ENCODE measurements at places on chromosomes 11 and 22.
A peak's percentile ranks its signal among the peaks of the same experiment; 100 is the strongest.

- no peaks in the 10 kb centered on the region for H3K27me3 ChIP-seq
- no peak overlapping the region for H3K4me3 ChIP-seq
- no peaks in the 10 kb centered on the region for H3K4me1 ChIP-seq
- H3K36me3 ChIP-seq: no peaks in the 10 kb centered on the region
Observed at GRCh38 chr22:36585841-36586240, 56.9 kb upstream of the EIF3D start.

GRCh38 chr11:66887526-66887925, 30.7 kb downstream of the LRFN4 start:
- no peaks in the 10 kb centered on the region for H3K27me3 ChIP-seq
- no peak overlapping the region for H3K27ac ChIP-seq
- no peaks in the 10 kb centered on the region for H3K36me3 ChIP-seq
- H3K4me3 ChIP-seq: no peak overlapping the region

GRCh38 chr11:11391796-11392463, 38.9 kb upstream of the CSNK2A3 start:
- no peak overlapping the region for H3K27ac ChIP-seq
- H3K4me1 ChIP-seq: peaks cover 7% of the 10 kb centered on the region
- no peak for DNase-seq
- H3K36me3 ChIP-seq: no peaks in the 10 kb centered on the region

GRCh38 chr11:33525789-33526188, 174.8 kb downstream of the C11orf91 start:
- H3K36me3 ChIP-seq: no peaks in the 10 kb centered on the region
- no peaks in the 10 kb centered on the region for H3K27me3 ChIP-seq
- no peak overlapping the region for H3K27ac ChIP-seq
- no peaks in the 10 kb centered on the region for H3K4me1 ChIP-seq
- no peak overlapping the region for H3K4me3 ChIP-seq

DNA sequence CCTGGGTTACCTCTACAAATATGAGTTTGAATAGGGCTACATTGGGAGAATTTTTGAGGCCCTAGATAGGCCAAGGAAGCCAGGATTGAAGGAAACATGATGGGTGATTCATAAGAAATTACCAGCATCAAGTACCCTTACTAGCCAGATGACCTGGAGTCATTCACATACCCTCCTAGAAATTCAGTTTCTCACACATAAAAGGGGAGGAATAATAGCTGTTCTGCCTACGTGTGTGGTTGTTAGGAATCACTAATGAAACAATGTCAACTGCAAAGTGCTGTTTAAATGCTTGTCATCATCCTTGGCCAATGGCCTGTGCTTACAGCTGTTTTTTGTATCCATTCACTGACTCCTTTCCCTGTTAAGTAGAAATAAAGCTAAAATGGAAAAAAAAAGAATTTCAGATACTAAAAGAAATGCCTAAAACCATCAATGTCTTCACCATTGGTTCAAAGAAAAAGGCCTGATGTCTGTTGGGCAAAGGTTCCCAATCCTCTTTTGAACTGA, 114.4 kb downstream of the NCAM1 start:
- H3K36me3 ChIP-seq: no peaks in the 10 kb centered on the region
- no peaks in the 10 kb centered on the region for H3K4me1 ChIP-seq
- no peak for DNase-seq

DNA sequence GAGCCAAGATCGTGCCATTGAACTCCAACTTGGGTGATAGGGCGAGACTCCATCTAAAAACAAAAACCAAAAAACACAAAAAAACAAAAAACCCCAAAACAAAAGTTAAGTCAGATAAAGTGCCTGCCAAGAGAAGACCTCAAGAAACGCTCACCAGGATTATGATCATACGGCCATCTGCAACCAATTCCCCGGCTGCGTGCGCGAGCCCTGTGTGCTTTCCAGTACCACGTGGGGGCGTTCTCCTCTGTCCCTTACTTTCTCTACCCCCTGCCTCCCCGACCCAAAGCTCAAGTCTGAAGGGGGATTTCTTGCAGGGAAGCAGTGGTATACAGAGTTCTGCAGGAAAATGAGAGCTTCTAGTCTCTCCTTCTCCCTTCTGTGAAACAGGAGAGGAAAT, 10.5 kb upstream of the RPS19BP1 start:
- no peak overlapping the region for H3K27ac ChIP-seq
- peaks cover 4% of the 10 kb centered on the region for H3K27me3 ChIP-seq
- DNase-seq: no peak

GRCh38 chr22:32208681-32209080, 3.8 kb upstream of the RFPL2 start:
- no peak for DNase-seq
- no peaks in the 10 kb centered on the region for H3K36me3 ChIP-seq
- no peak overlapping the region for H3K27ac ChIP-seq
- no peaks in the 10 kb centered on the region for H3K27me3 ChIP-seq
- H3K4me1 ChIP-seq: no peaks in the 10 kb centered on the region

DNA sequence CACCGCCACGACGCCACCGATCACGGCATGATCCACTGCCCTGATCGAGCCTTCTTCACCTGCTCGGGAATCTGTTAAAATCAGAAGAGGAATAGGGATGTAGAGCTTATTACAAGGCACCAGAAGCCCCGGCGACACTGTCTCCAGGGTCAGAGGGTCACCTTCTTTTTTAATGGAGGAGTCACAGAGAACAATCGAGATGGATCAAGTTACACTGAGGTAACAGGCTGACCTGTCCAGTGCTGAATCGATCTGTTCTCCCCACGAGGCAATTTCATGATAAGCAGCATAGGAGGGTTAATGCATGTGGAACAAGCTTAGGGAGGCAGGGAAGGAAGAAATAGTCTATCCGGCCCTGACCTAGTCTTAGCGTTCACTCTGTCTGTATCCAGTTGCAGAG, 325.5 kb downstream of the CADM1 start:
- no peaks in the 10 kb centered on the region for H3K27me3 ChIP-seq
- H3K27ac ChIP-seq: no peak overlapping the region
- no peaks in the 10 kb centered on the region for H3K36me3 ChIP-seq
- H3K4me1 ChIP-seq: no peaks in the 10 kb centered on the region

GRCh38 chr11:69240332-69241074, 53.5 kb upstream of the MYEOV start:
- H3K27me3 ChIP-seq: no peaks in the 10 kb centered on the region
- H3K4me3 ChIP-seq: no peak overlapping the region
- H3K27ac ChIP-seq: no peak overlapping the region
- H3K36me3 ChIP-seq: no peaks in the 10 kb centered on the region

- H3K27ac ChIP-seq: no peak overlapping the region
- H3K27me3 ChIP-seq: no peaks in the 10 kb centered on the region
- peaks cover 6% of the 10 kb centered on the region for H3K4me1 ChIP-seq
Observed at GRCh38 chr22:25363474-25363873, 144.0 kb downstream of the CRYBB2 start.

GRCh38 chr11:69298267-69299022, 4.5 kb downstream of the MYEOV start:
- peaks cover 32% of the 10 kb centered on the region for H3K4me1 ChIP-seq
- H3K27me3 ChIP-seq: no peaks in the 10 kb centered on the region
- no peaks in the 10 kb centered on the region for H3K36me3 ChIP-seq
- DNase-seq: peak; percentile 80
- H3K27ac ChIP-seq: peak overlapping the region; percentile 90
- no peak overlapping the region for H3K4me3 ChIP-seq

DNA sequence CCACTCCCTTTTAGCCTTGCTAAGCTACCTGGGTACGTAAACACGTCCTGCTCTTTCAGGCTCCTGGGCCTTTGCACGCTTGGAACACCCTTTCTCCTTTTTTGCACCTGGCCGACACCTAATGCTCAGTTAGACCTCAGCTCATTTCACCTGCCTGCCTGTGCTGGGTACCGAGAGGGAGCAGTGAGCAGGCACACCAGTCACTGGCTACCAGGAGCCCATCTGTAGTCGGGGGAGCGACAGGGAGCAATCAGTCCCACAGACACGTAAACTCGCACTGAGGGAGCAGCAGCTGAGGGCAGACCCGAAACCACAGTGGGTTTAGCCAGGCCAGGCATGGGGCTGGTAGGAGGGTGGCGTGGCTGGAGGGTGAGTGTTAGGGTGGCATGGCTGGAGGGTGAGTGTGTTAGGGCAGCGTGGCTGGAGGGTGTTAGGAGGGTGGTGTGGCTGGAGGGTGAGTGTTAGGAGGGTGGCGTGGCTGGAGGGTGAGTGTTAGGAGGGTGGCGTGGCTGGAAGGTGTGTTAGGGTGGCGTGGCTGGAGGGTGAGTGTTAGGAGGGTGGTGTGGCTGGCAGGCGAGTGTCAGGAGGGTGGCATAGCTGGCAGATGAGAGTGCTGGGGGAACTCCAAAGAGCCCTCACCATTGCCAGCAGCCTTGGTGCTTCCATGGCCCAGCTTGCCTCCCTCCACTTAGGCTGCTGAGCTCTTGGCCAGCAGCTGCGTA, 6.4 kb upstream of the GTSE1 start:
- peaks cover 17% of the 10 kb centered on the region for H3K4me1 ChIP-seq
- no peak for DNase-seq
- H3K4me3 ChIP-seq: no peak overlapping the region
- peaks cover 5% of the 10 kb centered on the region for H3K36me3 ChIP-seq
- no peaks in the 10 kb centered on the region for H3K27me3 ChIP-seq

- H3K27me3 ChIP-seq: no peaks in the 10 kb centered on the region
- H3K4me3 ChIP-seq: no peak overlapping the region
- no peak for DNase-seq
- H3K4me1 ChIP-seq: peaks cover 20% of the 10 kb centered on the region
- H3K36me3 ChIP-seq: no peaks in the 10 kb centered on the region
Observed at GRCh38 chr11:9750551-9750950, 86.7 kb downstream of the SWAP70 start.

DNA sequence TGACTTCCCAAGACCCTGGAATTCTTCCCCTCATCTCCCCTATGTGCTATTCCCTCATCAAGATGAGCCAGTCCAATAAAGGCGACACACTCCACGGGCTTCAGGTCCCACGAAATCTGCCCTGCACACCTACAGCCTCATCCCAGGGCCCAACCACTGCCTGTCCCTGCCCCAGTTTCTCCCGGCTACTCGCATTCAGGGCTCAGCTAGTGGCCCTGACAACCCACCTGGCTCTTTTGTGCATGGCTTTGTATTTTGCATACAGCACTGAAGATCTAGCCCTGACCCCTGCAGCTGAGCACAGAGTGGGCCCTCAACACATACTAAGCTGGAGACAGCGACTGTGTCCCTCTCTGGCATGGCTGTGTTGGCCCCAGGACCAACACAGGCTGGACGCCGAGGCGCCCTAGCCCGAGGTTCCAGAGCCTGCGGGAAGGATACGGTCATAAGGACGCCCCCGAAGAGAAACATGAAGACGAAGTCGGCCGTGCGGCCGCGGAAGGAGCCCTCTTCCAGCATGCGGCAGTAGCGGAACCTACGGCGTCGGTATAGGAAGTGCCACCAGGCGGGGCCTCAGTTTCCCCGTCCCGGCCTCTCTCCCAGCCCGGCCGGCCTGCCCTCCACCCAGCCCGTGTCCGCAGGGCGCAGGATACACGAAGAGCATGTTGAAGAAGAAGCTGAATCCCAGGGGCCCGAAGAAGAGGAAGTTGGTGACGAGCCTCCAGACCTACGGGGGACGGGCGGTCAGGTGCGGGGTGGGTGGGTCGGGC, 710 bp downstream of the DERL3 start:
- no peaks in the 10 kb centered on the region for H3K36me3 ChIP-seq
- peak overlapping the region; percentile 44 for H3K4me3 ChIP-seq
- no peaks in the 10 kb centered on the region for H3K27me3 ChIP-seq

- H3K4me3 ChIP-seq: no peak overlapping the region
- no peak overlapping the region for H3K27ac ChIP-seq
- no peaks in the 10 kb centered on the region for H3K36me3 ChIP-seq
Observed at GRCh38 chr11:107756553-107756952, 44.7 kb upstream of the SLN start.

DNA sequence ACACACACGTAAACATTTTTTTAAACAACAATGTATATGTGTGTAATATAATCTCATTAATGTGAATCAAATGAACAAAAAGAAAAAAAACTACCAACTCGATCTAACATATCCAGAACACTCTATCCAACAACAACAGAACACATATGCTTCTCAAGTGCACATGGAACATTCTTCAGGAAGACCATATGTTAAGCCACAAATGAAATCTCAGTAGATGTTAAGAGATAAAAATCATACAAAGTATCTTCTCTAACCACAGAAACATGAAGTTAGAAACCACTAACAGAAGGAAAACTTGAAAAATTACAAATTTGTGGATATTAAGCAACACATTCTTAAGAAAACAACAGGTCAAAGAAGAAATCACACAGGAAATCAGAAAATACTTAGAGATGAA, 25.5 kb upstream of the TMEM45B start:
- no peaks in the 10 kb centered on the region for H3K36me3 ChIP-seq
- H3K4me1 ChIP-seq: no peaks in the 10 kb centered on the region
- H3K27me3 ChIP-seq: no peaks in the 10 kb centered on the region
- no peak for DNase-seq
- no peak overlapping the region for H3K27ac ChIP-seq

DNA sequence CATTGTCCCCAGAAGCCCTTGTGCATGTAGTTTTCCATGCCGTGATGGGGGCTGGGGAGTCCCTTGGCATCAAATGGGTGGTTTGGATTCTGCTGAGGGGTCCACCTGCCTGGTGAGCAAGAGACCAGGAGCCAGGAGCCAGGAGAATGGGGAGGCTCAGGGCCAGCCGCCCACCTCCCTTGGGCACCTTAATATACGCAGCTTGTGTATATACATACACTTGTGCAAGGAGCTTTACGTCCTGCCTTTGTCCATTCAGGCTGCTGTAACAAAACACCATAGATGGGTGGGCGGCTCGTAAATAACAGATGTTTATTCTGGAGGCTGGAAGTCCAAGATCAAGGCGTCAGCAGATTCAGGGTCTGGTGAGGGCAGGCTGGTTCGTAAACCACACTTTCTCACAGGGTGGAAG, 62.5 kb downstream of the SMIM38 start:
- no peaks in the 10 kb centered on the region for H3K36me3 ChIP-seq
- peak; percentile 5 for DNase-seq
- H3K4me1 ChIP-seq: peaks cover 9% of the 10 kb centered on the region
- H3K4me3 ChIP-seq: no peak overlapping the region
- H3K27ac ChIP-seq: no peak overlapping the region

DNA sequence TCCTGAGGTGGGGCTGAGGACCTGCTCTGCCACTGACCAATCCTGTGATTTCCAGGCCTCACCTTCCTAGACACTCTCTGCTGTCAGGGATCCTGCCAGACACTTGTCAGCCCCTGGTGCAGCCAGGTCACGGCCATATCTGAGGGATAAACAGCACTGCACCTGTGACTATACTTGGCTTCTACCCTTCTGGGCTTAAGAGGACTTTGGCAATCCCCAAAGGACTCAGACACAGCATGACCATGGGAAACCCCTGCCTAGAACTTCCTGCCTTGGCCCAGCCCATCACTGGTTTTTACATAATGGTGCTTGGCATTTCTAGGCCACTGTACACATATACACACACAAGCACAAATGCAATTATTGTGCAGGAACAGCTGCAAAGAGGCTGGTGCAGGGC, 11.6 kb upstream of the OLFML1 start:
- H3K27ac ChIP-seq: no peak overlapping the region
- no peaks in the 10 kb centered on the region for H3K4me1 ChIP-seq
- DNase-seq: no peak
- H3K27me3 ChIP-seq: no peaks in the 10 kb centered on the region
- no peaks in the 10 kb centered on the region for H3K36me3 ChIP-seq

Measured in body of pancreas (tissue), 4 donors.